ENCODE measurements at places on chromosomes 6 and 20. TPM values are rescaled to one million over a fixed set of nuclear protein-coding genes. Genes with fewer than 3 reads are reported as not detected.

PLCB4 gene
- 264 TPM for total RNA-seq

SLC22A7 gene
- not detected for total RNA-seq

SEC23B gene
- total RNA-seq: 27.1 TPM

SLC32A1 gene
- not detected for total RNA-seq

CD40 gene
- total RNA-seq: 29.7 TPM

SAMD3 gene
- total RNA-seq: 4.1 TPM

HLA-DPB1 gene
- total RNA-seq: 19.8 TPM

SLC17A1 gene
- total RNA-seq: not detected

CAGE1 gene
- not detected for total RNA-seq

SH3BGRL2 gene
- total RNA-seq: 38.7 TPM

PCK1 gene
- 1.4 TPM for total RNA-seq

OR2B6 gene
- not detected for total RNA-seq

CRISP2 gene
- total RNA-seq: not detected

TCP11 gene
- total RNA-seq: not detected

NSFL1C gene
- 29.3 TPM for total RNA-seq

CST3 gene
- 713 TPM for total RNA-seq

GPR63 gene
- 2.7 TPM for total RNA-seq

XKR7 gene
- not detected for total RNA-seq

METTL24 gene
- 30.7 TPM for total RNA-seq

PGC gene
- not detected for total RNA-seq

GPLD1 gene
- 1.5 TPM for total RNA-seq

SLC22A16 gene
- total RNA-seq: 2.9 TPM

CABLES2 gene
- total RNA-seq: 3.9 TPM

TMEM244 gene
- total RNA-seq: not detected

PACRG gene
- 8.8 TPM for total RNA-seq

SLC13A3 gene
- total RNA-seq: not detected

CTAGE9 gene
- total RNA-seq: not detected

BPI gene
- total RNA-seq: 11.5 TPM

CCN2 gene
- 183 TPM for total RNA-seq

Data from uterus (tissue), 4 donors.